ENCODE measurements at places on chromosomes 6 and 20.
A peak's percentile ranks its signal among the peaks of the same experiment; 100 is the strongest.

GRCh38 chr6:136843210-136843609 lies 20.8 kb downstream of the PEX7 start:
- no peak for DNase-seq

- no peak for DNase-seq
Measured at GRCh38 chr20:50403565-50404418, 106.4 kb upstream of the PTPN1 start.

GRCh38 chr6:38025451-38025850 lies 205.9 kb downstream of the ZFAND3 start:
- DNase-seq = no peak

DNA sequence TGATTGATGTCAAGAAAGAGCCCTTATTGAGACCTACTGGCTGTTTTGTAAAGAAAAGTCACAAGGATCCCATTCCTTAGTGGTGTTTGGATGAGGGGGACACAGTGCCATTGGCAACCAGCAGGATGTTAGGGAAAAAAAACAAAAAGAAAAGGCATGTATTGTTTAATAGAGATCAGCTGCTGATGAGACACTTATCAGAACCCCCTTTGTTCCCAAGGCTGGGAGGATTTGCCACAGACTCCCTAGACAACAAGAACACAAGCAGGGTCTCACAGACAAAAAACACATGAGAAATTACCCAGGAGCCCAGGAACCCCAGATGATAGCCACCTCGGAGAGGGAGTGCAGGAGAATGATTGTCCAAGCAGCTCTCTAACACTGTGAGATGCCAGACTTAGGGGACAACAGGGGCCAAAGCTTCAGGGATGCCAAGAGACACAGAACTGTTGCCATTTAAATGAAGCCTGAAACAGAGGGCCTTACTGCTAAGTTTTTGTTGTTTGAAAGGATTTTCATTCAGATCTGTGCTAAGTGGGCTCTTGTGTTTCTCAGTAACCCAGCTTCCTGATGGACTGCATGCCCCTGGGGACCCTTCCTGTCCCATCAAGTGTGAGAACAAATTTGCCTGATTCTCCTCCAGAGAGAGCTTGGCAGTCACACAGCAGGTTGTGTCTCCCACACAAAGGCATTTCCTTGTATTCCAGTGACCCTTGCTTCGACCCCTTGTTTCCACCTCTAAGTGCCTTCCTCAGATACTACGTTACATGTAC lies 48.7 kb upstream of the HEY2 start:
- no peak for DNase-seq

DNA sequence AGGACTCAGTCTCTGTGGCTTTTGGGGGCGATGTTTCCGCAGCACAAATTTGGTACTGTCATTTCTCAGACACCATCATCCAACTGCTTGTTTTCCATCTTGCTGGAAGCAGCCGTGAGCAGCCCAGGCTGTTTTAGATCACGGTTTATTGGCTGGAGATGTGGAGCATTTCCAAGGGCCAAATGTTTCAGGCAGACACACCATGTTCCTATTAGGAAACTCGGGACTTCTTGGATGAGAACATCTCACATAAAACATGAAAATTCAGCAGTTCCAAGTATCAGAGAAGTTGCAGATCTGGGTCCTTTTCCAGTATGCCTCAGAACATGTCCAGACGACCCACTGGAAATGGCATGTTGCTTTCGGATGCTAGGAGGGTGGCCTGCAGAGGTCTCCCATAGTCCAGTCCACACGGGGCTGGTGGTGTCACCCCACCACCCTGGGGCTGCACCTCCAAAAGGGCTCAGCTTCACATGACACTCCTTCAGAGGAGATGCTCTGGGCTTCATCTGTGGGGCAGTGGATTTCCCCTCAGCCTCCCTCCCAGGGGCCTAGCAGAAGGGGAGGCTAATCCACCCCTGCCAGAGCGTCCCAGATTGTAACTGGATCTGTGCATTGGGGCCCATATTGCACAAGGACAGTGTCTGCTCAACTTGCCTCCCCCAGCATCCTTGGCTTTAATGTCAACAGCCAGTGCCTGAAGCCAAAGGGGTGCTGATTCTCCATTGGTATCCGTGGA lies 176.3 kb downstream of the SCP2D1 start:
- DNase-seq = no peak

GRCh38 chr6:133701633-133702331 lies 187.1 kb upstream of the TCF21 start:
- no peak for DNase-seq

GRCh38 chr6:16752206-16752866 lies 8.9 kb downstream of the ATXN1 start:
- no peak for DNase-seq

DNA sequence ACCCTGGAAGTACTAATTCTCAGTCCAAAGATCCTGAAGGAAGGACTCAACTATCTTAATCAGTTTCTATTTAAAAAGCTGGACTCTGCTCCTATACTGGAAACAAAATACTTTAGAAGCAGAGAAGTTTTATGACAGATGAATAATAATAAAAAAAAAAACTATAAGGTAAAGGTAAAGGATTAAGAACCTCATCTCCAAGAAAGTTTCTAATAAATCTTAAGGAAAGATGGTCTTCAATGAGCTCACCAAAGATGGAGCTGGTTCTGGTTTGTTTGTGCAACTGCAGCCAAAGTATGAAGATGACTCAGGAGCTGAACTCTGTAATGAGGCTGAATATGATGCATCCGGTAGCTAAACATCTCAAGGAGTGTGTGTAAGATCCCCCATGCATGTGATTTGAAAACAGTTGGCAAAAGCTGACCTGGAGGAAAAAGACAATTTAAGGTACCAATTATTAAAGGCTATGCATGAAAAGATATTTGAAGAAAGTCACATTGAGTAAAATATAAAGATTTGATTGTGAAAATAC lies 25.2 kb downstream of the MED23 start:
- no peak for DNase-seq

DNA sequence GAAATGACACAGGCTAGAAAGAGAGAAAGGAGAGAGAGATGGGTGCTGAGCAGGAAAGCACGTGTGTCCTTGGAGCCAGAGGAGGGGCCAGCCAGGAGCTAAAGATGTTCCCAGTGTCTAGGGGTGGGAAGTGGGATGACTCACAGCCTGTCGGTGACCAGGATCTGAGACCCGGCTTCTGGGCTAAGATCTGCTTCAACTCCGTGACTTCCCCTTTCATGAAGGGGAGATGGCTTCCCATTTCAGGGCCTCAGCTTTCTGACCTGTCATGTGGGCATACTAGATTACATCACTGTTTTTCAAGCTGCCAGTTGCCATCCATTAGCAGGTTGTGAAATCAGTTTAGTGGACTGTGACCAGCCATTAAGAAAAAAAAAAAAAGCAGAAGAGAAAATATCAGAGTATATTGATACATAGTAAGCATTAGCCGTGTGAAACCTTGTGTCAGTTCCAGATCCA lies 5.4 kb downstream of the TGM3 start:
- no peak for DNase-seq

DNA sequence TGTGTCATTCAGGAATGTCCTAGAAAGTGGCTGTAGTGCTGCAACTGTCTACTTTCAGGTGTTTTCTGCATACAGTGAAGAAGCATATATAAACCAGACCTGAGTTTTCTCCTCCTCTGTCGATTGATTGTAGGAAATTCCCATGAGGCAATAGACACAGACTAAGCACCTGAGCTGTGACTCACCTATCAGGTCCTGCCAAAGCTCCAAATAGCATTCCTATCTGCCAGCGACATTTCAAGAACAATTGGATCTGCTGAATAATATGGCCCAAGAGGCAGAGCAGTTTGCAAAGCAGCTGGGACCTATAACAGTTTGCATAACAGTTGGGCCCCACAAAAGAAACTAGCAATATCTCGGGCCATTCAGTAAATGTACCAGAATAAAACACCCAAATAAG lies 360.4 kb downstream of the HAO1 start:
- DNase-seq = no peak

DNA sequence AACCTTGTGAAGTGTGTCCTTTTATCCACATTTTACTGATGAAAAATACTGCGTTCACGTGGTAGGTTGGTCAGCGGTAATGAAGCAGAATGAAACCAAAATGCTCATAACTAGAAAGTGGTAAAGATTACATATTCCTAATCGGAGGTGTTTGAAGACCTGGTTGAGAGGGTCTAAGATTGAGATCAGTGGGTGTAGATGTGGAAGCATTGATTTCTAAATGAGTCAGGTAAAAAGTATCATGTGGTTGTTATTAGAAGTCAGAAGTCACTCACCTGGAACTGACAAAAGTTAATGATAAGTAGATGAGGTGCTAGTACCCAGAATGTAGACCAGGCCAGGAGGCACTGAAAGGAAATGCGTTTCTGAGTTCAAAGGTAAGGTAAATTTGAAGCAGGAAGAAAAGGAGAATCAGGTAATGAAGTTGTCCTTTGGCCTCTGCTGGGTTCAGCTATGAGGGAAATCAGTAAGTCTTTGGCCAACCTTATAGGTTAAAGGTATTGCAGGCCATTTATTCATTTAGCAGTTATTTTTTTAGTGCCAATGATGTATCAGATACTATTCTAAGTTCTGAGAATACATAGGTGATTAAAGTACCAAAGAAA lies 31.2 kb downstream of the FAM83B start:
- no peak for DNase-seq

GRCh38 chr6:100517106-100517505 lies 52.4 kb upstream of the SIM1 start:
- DNase-seq = no peak

DNA sequence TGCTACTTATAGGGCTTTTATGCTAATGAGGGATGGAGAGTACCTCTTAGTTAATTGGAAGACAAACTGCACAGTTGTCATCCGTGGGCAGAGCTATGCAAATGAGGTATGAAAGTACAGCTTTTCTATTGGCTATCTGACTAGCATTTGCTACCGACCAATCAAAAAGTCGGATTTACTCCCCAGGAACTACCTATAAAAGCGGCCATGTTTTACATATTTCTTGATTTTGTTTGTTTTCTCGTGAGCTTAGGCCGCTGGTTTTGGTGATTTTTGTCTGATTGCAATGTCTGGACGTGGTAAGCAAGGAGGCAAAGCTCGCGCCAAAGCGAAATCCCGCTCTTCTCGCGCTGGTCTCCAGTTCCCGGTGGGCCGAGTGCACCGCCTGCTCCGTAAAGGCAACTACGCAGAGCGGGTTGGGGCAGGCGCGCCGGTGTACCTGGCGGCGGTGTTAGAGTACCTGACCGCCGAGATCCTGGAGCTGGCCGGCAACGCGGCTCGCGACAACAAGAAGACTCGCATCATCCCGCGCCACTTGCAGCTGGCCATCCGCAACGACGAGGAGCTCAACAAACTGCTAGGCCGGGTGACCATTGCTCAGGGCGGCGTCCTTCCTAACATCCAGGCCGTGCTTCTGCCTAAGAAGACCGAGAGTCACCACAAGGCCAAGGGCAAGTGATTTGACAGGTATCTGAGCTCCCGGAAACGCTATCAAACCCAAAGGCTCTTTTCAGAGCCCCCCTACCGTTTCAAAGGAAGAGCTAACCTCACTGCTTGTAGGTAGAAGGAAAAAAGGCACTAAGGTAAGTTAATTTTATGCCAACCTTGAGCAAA lies 36.9 kb downstream of the HFE start:
- peak; percentile 94 for DNase-seq

DNA sequence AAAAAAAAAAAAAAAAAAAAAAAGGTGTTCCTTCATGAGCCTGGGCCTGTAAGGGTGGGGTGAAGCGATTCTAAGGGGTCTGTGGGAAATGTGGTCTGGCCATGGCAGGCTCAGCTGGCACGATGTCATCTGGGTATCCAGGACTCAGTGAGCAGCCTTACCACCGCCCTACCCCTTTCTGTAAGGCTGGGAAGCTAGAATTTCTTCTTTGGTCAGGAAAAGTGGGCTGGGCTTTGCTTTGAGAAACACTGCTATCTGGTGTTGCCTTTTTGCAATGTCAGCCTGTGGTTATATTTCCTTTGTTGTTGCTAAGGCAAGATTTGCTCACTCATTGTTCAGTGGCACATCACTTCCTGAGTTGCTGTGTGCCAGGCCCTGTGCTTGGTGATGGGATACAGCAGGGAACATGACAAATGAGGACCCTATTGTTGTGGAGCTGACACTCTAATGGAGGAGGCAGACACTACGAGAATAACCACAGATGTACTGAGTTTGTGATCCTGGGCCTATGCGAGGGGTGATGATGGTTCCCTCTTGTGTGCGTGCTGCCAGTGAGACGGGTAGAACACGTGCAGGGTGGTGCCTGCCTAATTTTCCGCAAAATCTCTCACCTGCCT lies 45.9 kb upstream of the ZNFX1 start:
- peak; percentile 56 for DNase-seq

DNA sequence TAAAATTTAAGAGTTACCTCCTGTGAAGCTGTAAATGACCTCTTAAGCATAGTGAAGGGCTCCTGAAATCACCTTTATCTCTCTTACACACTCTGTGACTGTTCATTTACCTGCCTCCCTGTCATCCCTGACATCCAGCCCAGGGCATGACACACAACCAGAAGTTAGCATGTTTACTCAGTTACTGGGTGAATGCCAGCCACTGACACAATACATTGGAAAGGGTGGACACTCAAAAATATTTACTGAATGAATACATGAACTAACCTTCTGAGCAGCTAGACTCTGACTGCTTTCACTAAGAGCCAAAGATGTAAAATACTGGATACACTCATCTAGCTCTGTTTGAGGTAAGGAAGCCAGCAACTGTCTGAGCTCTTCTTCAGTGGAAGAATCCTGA lies 25.3 kb downstream of the SERAC1 start:
- DNase-seq = no peak

DNA sequence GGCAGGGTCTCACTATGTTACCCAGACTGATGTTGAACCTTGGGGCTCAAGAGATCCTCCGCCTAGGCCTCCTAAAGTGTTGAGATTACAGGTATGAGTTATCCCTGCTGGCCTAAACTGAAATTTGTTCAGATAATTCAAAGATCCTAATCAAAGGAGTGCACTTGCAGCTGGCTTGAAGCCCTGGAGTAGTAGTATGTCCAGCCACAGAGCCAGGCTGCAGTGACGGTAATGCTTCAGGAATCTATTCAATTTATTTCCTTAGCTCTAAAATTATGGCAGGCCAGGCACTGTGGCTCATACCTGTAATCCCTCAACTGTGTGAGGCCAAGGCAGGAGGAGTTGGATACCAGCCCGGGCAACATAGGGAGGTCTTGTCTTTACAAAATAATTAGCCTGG lies 1.4 kb upstream of the DDX43 start:
- no peak for DNase-seq

- DNase-seq = no peak
Measured at GRCh38 chr20:13856354-13856753, 71.5 kb downstream of the NDUFAF5 start.

DNA sequence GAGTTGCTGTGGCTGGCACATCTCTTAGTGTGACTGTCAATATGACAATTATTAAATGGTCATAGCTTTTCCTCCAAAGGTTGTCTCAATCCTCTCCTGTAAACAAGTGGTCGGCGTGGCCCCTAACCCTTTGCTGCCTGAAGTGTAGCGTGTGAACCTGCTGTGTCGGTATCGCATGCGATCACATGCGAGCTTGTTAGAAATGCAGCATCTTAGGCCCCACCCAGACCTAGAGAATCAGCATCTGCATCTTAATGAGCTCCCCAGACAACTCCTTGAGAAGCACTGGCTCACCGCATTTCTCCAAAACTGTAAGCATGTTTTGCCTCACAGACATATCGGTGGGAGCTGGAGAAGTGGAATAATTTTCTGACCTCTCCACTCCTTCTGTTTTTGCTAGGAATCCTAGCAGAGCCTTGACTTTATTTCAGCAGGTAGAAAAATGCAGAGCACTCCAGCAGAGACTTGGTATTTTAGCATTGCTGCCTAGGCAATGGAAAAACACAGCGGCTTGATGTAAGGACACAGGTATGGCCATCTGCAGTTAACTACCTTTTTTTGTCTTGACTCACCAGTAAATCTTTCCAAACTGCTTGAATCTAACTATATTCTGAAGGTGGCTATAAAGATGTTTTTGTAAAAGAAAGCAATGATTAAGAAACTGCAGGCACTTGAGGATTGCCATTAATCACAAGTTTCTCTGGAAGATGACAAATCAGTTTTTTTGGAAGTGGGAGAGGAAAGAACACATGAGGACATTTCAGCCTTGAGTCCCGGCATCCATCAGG lies 67.6 kb downstream of the PSMG4 start:
- no peak for DNase-seq

Measured in central memory CD4-positive, alpha-beta T cell (primary cell).